ENCODE measurements at places on chromosomes 4 and X. TPM values are rescaled to one million over a fixed set of nuclear protein-coding genes. Genes with fewer than 3 reads are reported as not detected.

MAGEB17 gene
- not detected for total RNA-seq

AVPR2 gene
- not detected for total RNA-seq

FAM236B gene
- total RNA-seq: not detected

ABLIM2 gene
- not detected for total RNA-seq

LRRC66 gene
- total RNA-seq: 0.34 TPM

MTNR1A gene
- total RNA-seq: not detected

PDLIM3 gene
- 12.6 TPM for total RNA-seq

All from cardiac ventricle fibroblast (primary cell).